ENCODE measurements at places on chromosomes 5 and 9.

GRCh38 chr5:73858776-73859175, 232.8 kb downstream of the ARHGEF28 start:
- no peak for DNase-seq

DNA sequence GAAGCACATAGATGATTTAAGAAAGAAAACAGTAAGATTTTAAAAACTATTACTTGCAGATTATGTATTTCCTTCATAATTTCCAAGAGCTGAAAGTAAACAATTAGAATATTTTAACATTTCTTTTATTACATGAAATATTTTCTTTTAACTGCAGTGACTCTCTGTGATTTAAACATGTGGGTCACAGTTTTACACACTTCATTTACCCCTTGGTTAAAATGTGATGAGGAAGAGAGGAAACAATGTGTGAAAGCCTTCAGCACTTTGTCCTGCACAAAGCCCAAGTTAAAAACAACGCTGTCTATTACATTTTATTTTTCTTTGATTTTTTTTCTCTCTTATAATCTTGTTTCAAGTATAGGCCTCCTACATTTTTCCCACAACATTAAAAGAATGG, 801.3 kb downstream of the CDH12 start:
- DNase-seq = no peak

- no peak for DNase-seq
Measured at GRCh38 chr9:120436983-120437475, 142.9 kb downstream of the CDK5RAP2 start.

- DNase-seq = no peak
Measured at GRCh38 chr5:44881266-44881665, 72.5 kb downstream of the MRPS30 start.

DNA sequence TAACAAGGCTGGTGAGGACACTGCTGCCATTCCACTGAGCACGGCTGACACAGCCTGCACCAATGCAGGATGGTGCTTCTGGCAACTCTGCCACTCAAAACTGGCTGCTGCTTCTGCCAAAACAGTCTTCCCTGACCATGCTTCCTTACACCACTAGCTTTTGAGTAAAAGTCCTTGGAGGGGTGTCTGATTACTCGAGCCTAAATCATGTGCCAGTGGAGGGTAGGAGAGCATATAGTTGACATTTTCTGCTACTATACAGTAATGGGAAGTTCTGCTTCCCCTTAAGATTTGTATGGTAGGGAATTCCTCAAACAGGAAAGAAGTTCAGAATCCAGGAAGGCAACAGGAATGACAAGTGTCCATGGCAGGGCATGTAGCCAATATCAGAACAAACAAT, 12.2 kb upstream of the PJA2 start:
- DNase-seq = no peak

DNA sequence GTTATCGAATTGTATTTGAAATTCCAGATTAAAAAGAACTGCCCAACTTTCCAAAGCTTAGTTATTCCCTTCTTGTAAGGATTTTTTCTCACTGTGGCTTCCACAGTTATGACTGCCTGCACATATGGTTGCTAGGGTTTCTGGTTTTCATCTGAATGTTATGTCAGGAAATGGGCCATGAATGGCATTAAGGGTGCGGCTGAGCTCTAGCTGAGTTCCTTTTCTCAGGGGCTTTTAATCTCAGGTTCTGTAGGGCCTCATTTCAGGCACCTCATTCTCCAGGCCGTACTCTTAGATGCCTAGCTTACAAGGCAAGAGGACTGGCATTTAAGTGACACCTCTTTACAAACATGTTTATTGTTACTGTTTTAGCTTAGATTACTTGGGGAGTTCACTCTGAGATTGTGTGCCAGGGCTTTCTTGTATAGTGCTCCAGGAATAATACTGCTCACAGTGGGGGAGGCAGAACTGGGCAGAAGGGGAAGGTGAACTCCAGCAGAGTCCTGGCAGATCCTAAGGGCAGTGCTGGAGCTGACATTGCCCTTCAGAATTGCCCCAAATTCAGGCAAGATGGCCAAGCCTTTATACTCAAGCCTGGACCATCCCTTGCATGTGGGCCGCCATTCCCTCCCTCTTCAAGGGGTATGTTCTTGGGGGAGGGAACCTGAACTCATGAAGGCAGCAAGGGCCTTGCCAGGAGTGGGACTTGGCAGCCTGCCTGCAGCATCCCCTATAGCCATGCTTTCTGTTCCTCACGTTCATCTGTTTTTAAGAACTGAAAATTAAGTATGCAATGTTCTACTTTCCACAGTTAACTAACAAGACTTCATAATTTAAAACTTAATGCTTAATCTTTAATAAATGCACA, 111.5 kb downstream of the KDM4C start:
- DNase-seq = no peak

Measured in stimulated activated CD4-positive, alpha-beta T cell treated with anti-CD3 and anti-CD28 coated beads, Interleukin-12 subunit alpha, Interleukin-12 subunit beta, amount 100 ng/mL, for 48 hours (primary cell).